ENCODE measurements at places on chromosomes 16 and 17.

- no peak for DNase-seq
These were observed 13.1 kb downstream of the DNAI2 start for GRCh38 chr17:74287031-74287602.

- no peak for DNase-seq
These were observed 40.5 kb downstream of the TENT4B start for GRCh38 chr16:50193594-50193993.

DNA sequence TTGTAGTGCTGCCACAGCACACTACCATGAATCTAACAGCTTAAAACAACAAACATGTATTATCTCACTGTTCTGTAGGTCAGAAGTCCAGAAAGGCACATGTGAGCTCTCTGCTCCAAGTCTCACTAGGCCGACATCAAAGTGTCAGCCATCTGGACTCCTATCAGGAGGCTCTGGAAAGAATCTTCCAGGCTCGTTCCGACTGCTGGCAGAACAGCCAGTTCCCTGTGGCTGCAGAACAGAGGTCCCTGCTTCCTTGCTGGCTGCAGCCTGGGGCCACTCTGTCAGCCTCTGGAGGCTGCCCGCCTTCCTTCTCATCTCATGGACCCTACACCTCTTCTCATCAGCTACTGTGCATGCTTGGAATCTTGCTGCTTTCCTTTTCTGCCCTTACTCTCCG lies 168.9 kb downstream of the CBLN1 start:
- no peak for DNase-seq

GRCh38 chr16:46706642-46707041 lies 17.2 kb downstream of the ORC6 start:
- no peak for DNase-seq

DNA sequence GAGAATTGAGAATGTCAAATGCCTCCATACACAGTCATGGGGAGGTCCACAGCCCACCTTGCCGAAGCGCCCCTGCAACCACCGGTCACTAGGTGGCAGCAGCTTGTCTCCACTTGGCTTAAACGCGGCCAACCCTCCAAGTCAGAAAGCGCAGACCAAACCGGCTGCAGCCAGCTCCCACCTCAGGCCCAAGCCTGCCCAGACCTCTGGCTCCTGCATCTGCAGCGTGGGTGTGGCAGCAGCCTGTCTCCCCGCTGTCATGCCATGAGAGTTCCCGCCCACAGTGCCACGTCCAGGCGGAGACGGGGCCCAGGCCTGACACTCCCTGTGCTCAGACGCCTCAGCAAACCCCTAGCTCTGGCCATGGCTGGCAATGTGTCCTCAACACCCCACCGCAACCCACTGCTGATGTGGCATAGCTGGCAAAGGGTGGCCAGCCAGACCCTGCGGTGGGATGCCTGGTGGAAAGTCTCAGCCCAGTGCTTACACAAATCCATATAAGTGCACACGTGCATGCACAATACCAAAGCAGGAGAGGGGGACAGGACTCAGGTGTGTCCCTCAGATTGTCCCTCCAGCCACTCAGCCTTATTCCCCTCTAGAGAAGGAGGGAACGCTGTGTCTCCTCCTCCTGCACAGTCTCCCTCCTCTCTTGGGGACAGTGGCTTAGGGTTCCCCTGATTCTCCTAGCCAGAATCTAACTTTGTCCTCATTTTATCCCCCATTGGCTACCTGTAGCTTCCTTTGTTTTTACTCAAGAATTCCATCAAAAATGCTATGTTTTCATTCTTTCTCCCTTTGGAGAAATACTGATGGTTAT lies 10.9 kb downstream of the COPZ2 start:
- DNase-seq, result peak; percentile 69

GRCh38 chr16:61165797-61166196 lies 870.4 kb downstream of the CDH8 start:
- no peak for DNase-seq

- DNase-seq, result no peak
These were observed 3.7 kb downstream of the TRAF7 start for GRCh38 chr16:2159175-2159838.

DNA sequence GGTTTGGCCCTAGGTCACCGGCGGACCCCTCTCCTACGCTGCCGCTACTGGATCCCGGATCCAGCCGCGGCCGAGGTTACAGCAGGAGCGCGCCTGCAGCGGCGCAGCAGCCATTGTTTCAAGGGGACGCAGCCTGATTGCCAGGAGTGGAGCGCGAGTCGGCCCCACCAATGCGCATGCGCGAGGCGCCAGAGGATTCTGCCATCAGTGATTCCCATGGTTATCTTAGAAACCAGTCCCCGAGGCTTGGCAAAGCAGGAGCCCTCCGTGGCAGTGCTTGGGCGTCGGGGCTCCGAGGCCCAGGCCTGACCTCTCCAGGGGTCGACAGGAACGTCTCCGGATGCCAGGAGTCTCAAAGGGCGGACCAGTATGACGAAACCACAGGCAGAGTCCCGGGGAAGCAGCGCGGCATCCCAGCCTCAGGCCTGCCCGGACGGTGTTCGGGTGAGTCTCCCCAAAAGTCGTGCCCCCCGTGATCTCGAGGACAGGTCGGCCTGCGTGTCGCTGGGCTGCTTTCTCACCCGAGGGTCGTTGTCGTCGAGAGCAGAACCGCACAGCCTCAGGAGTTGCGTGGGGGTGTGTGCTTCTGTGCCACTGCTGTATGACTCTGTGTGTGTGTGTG lies 608.5 kb downstream of the KCNJ18 start:
- no peak for DNase-seq

- DNase-seq, result no peak
These were observed 635.9 kb downstream of the WWOX start for GRCh38 chr16:78735337-78735736.

DNA sequence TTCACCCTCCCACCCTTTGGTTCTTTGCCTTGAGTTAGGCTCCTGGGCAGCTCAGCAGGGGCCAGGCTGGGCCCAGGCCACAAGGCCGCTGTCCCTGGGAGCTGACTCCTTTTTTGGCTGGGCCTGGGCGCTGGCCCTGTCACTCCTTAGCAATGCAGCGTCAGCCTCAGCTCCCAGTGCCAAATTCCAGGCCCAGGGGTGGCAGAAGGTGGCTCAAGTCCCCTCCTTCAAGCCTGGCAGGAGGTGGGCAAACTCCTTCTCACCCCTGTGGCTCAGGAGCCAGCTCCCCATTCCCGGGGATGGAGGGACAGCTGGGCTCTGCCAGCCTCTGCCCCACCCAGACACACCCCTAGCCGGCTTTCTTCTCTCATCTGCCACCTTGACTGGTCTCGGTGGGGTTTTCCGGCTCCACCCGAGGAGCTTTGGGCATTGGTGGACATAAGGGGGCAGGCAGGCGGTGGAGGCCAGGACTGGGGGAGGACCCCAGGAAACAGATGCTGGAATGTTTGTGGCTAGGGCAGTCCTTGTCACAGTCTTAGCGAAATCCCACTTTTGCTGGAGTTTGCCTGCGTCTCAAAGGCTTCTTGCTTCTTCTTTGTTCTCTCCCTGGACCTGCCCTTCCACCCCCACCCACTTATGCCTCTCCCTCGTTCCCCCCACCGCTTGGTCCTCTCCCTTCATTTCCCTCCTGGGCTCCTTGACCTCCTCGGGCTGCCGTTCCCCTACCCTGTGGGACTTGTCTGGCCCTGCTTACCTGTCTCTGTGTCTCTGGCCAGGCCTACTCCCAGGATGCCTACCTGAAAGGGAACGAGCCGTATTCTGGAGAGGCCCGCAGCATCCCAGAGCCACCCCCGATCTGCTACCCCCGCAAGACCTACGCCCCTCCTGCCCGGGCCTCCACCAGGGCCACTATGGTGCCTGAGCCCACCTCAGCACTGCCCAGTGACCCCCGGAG lies 37.4 kb downstream of the ARHGAP23 start:
- DNase-seq, result peak; percentile 60

DNA sequence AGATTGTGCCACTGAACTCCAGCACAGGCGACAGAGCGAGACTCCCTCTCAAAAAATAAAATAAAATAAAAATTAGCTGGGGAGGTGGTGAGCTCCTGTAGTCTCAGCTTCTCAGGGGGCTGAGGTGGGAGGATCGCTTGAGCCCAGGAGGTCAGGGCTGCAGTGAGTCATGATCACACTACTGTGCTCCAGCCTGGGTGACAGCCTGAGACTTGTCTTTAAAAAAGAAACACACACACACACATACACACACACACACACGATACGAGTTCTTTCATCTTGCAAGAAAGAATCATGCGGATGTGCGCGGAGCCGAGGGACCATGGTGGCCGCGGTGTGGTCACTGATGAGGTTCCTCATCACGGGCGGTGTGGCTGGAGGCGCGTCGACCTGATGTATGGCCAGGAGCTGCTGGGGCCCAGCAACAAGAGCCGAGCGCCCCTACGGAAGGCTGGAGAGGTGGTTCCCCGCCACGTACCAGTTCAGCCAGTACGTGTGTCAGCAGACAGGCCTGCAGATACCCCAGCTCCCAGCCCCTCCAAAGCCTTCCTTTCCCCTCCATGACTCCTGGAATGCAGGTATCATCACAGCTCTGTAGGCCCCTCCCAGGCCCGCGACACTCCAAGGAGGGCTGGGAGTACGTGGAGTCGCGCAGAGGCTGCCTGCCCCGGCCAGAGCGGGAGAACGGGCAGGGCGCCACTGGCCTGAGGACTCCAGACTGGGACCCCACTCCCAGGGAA lies 20.7 kb downstream of the NXN start:
- no peak for DNase-seq

GRCh38 chr16:88793251-88793954 lies 8.4 kb upstream of the PIEZO1 start:
- no peak for DNase-seq

- no peak for DNase-seq
These were observed 18.3 kb upstream of the RPTOR start for GRCh38 chr17:80526116-80526910.

GRCh38 chr17:19260958-19261357 lies 23.8 kb downstream of the EPN2 start:
- DNase-seq, result no peak

GRCh38 chr17:61000911-61001310 lies 323.3 kb downstream of the BCAS3 start:
- DNase-seq, result no peak

DNA sequence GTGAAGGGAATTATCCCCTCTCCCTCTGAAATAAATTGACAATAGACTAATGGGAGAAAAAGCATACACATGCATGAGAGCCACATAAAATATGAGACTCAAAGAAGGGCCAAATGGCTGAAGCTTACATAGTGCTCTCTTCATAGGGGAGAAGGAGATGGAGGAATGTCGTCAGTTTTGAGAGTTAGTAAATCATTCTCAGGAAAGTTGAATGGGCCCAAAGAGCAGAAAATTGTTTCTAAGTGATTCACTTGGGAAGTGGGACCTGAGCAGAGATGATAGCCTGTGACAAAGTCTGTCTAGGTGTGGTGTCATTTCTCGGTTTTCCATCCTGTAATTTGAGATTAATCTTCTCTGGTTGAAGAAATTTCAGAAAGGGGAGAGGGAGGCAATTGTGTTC lies 35.0 kb downstream of the BCAS3 start:
- no peak for DNase-seq

DNA sequence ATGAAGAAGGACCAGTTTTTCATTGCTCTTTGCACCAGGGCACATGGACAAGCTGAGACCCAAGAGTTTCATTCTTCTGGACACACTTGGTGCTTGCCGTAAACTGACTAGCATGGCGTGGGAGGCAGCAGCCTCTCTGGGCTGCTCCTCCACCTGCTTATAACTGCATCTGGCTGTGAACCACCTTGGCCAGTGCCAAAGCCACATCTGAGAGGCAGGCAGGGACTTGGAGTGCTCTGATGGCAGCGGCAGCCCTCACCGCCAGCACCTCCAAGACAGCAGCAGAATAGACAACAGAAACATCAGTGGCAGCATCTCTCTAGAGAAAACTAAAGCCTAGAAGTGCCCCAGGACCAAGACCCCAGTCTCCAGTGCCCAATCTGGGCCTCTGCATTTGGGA lies 4.7 kb downstream of the KRT37 start:
- DNase-seq, result no peak

- DNase-seq, result peak; percentile 22
These were observed 232.7 kb downstream of the MRTFB start for GRCh38 chr16:14303639-14304394.

GRCh38 chr16:11215935-11216556 lies 40.0 kb downstream of the SOCS1 start:
- DNase-seq, result no peak

DNA sequence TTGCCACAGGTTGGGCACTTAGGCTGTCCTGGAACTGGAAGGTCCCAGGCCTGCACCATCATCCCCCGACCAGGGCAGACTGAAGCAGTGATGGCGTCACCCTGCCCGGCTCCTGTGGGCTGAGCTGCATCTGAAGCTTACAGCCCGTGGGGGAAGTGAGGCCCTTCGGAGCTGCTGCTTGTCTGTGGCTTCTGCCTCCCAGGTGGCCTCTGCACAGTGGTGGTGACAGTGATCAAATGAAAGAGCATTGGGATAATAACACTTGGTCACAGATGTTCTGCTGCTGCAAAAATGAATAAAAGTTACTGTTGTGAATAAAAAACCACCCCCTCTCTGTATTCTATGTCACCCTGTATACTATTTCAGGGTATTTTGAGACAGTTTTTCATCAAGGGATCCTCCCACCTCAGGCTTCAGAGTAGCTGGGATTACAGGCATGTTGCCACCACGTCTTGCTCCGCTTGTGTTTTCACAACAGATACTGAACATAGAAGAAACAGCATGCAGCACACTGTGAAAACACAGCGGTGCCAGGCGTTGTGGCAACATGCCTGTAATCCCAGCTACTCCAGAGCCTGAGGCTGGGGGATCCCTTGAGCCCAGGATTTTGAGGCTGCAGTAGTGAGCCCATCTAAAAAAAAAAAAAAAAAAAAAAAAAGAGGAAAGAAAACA lies 165.0 kb downstream of the LGALS9B start:
- no peak for DNase-seq

GRCh38 chr17:39151943-39152818 lies 744 bp upstream of the PLXDC1 start:
- no peak for DNase-seq

GRCh38 chr17:67637901-67638641 lies 79.7 kb upstream of the NOL11 start:
- DNase-seq, result no peak

DNA sequence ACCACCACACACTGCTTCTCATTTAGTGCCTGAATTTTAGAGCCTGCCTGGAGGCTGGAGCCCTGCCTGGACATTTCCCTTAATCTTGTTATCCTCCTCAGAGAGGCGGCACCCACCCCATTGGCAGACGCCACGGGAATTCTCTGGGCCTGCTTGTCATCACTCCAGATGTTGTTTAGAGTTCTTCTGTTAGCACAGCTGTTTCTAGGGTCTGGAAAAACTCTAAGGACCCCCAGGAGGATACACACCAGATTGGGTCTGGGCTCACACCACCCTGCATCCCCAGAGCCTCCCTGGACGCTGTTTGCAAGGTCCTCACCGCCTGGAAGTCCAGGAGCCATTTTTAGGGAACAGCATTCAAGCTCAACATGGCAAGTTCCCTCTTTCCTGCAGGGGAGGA lies 565 bp upstream of the XAF1 start:
- DNase-seq, result no peak

GRCh38 chr16:11224894-11225676 lies 30.9 kb downstream of the SOCS1 start:
- no peak for DNase-seq

Data from C1 segment of cervical spinal cord (tissue), 14 donors.